Right cardiac atrium (tissue), 5 donors: ENCODE measurements at places on chromosomes 1 and 21. TPM values are rescaled to one million over a fixed set of nuclear protein-coding genes. Genes with fewer than 3 reads are reported as not detected.

Gene TMEM200B
- polyA plus RNA-seq = 2.8 TPM

Gene LRRC38
- polyA plus RNA-seq = 0.36 TPM

Gene AZIN2
- 2.4 TPM for polyA plus RNA-seq

Gene CA6
- polyA plus RNA-seq = not detected

- DNase-seq = no peak
These were observed 268.9 kb downstream of the TGFB2 start for GRCh38 chr1:218614031-218614430.

GRCh38 chr1:112058815-112059450 lies 69.5 kb upstream of the KCND3 start:
- DNase-seq = no peak

GRCh38 chr21:15797577-15798363 lies 68.0 kb downstream of the USP25 start:
- no peak for DNase-seq

DNA sequence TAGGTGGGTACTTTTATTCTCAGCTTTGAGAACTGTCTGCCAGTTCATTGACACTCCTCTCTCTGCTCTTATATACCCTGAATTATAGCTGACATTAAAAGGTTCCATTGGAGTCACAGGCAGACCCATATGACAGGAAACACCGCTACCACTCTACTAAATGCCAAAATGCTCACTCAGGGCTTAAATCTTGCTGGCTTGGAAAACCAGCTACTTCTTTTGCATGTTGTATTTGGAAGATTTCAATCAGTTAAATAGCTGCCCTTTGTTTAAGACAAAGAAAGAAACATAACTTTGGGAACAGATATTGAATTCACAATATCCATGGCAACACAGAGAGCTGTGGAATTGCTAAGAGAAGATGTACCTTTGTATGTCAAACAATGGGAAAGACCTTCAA lies 876.5 kb downstream of the USP25 start:
- no peak for DNase-seq

GRCh38 chr1:112576240-112576639 lies 42.7 kb downstream of the ST7L start:
- no peak for DNase-seq

- no peak for DNase-seq
These were observed 30.2 kb downstream of the SLC22A15 start for GRCh38 chr1:116006486-116006964.

DNA sequence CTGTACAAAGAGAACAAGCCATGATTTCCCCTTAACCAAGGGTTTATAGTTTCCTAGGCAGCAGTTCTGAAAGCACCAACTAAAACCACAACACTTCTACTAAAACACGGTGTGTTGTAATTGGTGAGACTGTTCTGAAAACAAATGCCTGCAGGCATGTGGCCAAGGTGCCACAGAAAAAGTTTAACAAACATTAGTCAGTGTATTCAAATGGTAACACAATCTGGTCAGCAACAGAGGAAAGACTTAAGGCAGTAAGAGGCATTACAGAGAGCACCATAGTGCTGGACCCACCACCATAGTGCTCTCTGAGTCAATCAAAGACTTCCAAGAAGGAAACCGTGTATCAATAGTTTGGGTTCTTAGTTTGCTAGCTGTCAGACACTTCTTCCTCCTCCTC lies 16.7 kb downstream of the SNIP1 start:
- no peak for DNase-seq

GRCh38 chr1:55069280-55069679 lies 29.9 kb downstream of the PCSK9 start:
- DNase-seq = no peak

GRCh38 chr1:212981025-212981495 lies 30.7 kb downstream of the VASH2 start:
- peak; percentile 71 for DNase-seq
